ENCODE measurements at places on chromosomes 5 and 9.

- DNase-seq = no peak
These were observed 29.9 kb upstream of the GNA14 start for GRCh38 chr9:77677957-77678535.

DNA sequence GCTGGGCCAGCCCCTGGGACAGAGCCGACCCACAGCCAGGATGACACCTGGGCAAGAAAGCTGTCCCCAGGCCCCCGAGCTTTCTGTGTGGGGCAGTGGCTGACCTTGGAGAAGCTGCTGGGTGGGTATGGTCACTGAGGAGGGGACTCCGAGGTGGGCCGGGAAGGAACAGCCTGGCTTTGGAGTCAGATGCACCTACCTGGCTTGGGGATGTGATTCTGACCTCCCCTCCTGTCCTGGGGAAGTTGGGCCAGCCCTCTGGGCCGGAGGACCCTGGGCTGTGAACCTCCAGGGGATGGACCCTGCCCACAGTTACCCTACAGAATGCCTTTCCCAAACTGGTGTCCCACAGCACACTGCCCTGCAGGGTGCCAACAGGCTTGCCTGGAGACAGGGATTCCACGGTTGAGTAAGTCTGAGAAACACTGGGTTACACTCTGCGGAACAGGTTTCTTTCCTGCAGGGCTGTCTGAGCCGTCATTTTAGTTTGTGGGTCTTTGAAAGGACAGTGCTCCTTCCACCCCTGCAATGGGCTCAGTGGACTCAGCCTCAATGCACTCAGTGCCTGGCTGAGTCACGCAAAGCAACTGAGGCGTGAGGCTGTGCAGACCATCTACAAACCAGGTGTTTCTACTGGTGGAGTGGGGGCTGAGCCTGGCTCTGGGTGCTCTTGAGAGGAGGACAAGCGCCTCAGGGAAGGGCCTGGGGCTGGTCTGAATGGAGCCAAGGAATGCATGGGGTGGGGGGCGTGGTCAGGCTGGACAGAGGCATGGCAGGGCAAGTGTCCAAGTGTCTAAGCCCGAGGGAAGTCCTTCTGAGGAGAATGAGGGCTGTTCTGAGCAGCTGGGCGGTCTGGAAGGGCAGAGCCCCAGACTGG lies 41.3 kb upstream of the PHYKPL start:
- DNase-seq = no peak

DNA sequence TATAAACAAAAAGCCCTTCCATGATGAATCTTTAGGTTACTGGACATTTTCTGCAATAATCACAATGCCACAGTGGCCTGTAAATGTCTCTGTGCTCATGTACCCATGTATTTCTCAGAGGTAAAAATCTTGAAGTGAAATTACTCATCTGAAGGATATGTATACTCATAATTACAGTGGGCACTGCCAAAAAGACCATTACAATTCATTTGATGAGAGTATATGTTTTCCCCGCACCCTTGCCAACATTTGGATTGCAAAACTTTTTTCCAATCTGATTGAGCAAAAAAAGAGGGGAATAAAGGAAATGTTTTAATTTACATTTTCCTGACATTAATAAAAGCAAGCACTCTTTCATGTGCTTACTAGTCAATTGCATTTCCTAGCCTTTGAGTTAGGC lies 110.5 kb downstream of the EPB41L4A start:
- DNase-seq = no peak

GRCh38 chr5:107123014-107123413 lies 547.7 kb downstream of the EFNA5 start:
- no peak for DNase-seq

GRCh38 chr5:89055695-89056085 lies 172.7 kb upstream of the MEF2C start:
- no peak for DNase-seq

DNA sequence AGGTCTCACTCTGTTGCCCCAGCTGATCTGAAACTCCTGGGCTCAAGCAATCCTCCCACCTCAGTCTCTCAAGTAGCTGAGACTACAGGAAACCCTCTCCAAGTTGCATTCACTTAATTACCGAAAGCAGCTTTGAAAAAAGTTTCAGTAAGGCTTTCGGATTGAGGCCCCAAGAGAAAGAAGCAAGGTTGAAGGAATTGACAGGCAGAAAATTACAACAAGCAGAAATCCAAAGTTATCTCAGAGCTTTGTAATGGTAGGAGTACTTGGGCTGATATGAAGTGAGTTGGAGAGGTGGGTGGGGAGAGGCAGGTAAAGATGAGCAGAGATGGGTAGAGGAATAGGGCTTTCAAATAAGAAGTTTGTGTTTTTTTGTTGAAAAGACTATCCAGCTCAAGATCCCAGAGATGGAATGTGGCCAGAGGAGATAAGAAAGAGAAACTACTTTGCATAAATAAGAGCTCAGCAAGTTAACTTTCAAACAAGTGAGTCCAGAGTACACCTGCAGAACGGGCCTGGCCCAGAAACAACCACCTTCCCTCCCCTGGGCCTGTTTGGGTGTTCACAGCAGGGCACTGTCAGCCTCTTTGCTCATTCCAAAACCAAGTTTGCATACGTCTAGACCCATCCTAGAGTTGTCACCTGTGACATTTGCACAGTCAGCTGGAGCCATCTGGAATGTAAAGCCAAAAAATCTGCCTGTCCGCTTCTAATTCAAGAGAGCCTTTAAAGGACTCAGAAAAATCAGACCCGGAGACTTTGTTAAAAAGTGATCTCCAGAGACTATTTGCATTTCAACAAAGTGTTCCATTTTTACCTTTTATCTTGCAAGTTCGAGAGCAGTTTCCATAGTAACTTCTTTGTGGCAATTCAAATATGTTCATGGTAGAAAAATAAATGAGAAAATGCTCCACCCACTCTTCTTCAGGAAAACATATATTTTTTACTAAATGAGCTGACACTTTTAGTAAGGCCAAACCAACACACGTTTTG lies 2.2 kb upstream of the CLINT1 start:
- no peak for DNase-seq

- DNase-seq = no peak
These were observed 363.3 kb downstream of the KDM4C start for GRCh38 chr9:7121055-7121454.

- no peak for DNase-seq
These were observed 88.7 kb downstream of the ITGA1 start for GRCh38 chr5:52876456-52876855.

DNA sequence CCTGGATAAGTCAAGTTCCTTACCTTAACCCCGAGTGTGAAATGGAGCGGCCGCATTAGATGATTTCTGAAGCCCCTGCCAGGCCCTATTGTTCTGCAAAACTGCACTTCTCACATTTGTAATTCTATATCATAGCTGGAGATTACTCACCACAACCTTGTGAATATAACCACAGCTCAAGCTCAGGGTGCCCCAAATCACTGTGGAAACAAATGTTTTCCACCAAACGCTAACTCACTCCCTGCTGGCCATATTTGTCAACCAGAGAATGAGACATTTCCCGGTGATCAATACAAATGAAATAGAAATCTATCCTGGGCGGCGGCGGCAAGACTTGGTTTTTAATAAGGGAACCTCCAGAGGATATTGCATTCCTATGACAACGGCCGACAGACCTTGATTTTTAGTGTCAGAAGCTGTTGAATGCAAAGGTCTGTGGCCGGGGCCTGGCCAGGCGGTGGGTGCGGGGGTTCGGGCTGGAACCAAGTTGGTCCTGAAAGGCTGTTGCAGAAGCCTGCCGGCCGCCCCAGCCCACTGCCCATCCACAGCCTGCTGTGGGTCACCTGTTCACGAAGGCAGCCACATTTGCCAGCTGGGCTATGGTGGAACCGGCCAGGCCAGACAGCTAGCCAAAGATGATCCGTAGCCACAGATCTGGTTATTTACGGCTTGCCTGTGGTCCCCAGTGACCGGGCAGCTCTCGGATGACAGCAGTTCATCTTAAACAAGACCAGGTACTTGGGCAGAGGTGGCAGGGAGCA lies 93.9 kb upstream of the LMX1B start:
- DNase-seq = no peak

GRCh38 chr9:13179257-13179656 lies 100.2 kb downstream of the MPDZ start:
- DNase-seq = no peak

- peak; percentile 69 for DNase-seq
These were observed 85.1 kb downstream of the BRINP1 start for GRCh38 chr9:119284118-119284517.

DNA sequence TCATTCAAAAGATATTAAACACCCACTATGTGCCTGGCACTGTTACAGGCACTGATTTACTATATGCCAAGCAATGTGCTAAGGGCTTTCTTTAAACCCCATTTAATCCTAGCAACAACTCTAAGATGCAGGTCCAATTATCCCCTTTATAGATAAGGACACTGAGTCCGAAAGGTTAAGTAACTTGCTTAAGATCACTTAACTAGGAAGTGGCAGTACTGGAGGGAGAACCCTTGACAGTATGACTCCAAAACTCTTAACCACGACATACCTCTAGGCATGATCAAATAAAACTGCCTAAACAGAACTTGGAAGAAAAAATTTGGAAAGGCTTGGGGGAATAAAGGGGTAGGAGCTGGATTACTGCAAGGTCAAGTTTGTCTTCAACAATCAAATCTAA lies 1.7 kb downstream of the RAB14 start:
- DNase-seq = no peak

- no peak for DNase-seq
These were observed 41.9 kb upstream of the SLC36A1 start for GRCh38 chr5:151405334-151406160.

Data from NCI-H2171 (cell line).